ENCODE measurements at places on chromosomes 3 and 15. TPM values are rescaled to one million over a fixed set of nuclear protein-coding genes. Genes with fewer than 3 reads are reported as not detected.

Gene SGO1
- total RNA-seq, result 19.3 TPM

Gene ADIPOQ
- not detected for total RNA-seq

Gene ITPKA
- 14.2 TPM for total RNA-seq

Gene TMA7
- total RNA-seq, result 406 TPM

Gene ARNT2
- total RNA-seq, result 11.1 TPM

Gene ZDHHC23
- total RNA-seq, result 0.11 TPM

Gene MST1
- 7.7 TPM for total RNA-seq

Gene FBXW12
- total RNA-seq, result not detected

Gene PXK
- total RNA-seq, result 50.3 TPM

Gene GOLGA8J
- not detected for total RNA-seq

Gene CCR5
- not detected for total RNA-seq

- no peak for DNase-seq
Observed at GRCh38 chr3:135752851-135753250, 212.7 kb upstream of the PPP2R3A start.

- peak; percentile 74 for DNase-seq
Observed at GRCh38 chr3:23923786-23924185, 6.9 kb downstream of the RPL15 start.

- DNase-seq, result no peak
Observed at GRCh38 chr3:57848177-57848738, 92.1 kb downstream of the SLMAP start.

DNA sequence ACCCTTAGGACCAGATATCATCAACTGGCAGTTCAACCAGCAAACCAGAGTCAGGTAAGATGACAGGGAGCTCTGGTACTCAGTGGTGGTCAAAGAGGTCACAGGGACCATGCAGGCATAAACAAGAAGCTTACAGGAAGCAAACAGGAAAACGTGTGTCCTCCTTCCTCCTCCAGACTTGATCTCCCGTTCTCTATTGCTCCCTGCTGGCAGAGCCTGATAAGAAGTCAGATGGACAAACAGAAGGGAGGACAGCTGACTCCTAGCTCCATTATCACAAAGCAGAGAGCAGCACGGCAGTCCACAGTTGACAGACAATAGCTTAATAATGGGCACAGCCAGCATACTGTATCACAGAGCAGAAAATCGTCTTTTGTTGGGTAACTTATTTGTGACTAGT lies 156.5 kb upstream of the SLC2A2 start:
- peak; percentile 64 for DNase-seq

DNA sequence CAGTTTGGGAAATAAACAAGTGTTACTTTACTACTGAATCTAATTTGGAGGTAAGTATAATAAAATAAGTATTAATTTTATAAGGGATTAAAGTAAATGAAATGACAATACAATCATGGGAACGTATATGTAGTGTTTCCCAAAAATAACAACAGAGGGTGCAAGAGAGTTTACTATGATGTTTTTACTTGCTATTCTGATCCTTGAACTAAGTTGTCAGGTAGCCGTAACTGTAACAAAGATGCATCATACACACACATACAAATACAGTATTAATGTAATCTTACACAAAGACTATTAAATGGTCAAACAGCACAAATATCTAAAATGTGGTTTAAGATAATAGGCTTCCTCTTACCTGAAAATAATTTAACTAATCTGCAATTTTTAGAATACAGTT lies 311.4 kb downstream of the TBC1D5 start:
- peak; percentile 35 for DNase-seq

DNA sequence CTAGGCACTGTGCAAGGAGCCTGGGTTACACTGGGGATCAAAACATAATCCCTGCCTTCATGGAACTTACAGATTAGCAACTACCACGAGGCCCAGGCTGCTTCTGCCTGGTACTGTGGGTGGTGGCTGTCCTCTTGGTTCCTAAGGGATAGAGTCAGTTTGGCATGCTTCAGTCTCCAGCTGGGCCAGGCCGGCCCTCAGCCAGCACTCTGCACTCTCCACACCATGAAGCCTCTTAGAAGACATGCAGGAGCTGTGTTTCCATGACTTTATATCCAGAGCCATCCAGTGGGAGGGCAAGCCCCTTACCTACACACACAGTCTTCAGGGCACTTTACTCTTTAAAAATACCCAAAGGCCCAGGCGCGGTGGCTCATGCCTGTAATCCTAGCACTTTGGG lies 54.4 kb downstream of the ATP1B3 start:
- DNase-seq, result no peak

DNA sequence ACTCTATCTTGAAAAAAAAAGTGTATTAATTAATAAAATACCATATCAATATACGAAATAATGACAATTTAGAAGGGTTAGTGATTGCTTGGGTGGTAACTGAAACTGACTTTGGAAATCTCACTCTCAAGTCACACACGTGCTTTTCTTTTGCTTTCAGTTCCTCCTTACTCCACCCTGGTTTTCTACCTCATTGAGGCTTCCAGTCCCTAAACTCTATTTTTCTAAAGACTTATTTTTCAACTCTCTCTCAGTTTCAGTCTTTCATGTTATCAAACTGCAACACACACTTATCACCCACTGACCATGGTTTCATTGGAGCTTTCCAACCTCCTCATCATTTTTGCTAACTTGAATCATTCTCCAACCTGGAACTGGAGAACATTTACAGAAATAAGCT lies 23.5 kb downstream of the IL12A start:
- DNase-seq, result no peak

DNA sequence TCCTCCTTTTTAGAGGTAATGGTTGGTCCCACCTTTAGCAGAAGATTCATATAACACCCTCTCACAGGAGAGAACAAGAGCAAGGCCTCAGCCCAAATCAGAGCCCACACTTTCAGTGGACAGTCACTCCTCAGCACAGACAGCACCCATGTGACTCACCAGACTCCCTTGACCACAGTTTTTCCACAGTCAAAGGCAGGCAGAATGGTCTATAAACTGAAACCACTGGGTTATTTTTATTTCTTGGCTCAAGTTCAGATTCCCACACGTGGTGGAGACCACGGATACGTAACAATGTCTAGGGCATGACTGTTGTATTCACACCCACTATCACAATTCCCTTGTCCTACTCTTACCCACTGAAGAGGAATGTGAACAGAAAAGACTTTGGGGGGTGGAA lies 237.8 kb upstream of the UBE2E1 start:
- peak; percentile 95 for DNase-seq

- DNase-seq, result no peak
Observed at GRCh38 chr15:59140422-59141226, 35.7 kb downstream of the CCNB2 start.

- no peak for DNase-seq
Observed at GRCh38 chr15:28943611-28944230, 57.9 kb downstream of the APBA2 start.

DNA sequence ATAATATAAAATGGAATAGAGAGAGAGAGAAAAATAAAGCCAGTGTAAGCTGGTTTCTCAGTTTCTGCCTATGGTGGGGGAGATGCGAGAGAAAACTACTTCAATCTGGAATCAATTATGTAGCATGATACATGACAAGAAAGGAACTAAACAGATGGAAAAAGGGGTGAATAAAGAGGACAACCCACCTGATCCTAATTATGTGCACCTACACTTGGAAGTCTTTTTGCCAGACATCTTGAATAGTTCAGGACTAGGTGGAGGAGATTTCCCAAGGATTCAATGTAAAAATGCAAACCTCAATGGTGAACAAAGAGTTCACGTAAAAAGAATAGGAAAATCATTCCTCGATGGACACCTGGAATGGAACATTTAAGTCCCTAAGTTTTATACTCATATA lies 524.4 kb upstream of the RGMA start:
- no peak for DNase-seq

All from LHCN-M2 (cell line).